ENCODE measurements at places on chromosomes 1 and 21.

DNA sequence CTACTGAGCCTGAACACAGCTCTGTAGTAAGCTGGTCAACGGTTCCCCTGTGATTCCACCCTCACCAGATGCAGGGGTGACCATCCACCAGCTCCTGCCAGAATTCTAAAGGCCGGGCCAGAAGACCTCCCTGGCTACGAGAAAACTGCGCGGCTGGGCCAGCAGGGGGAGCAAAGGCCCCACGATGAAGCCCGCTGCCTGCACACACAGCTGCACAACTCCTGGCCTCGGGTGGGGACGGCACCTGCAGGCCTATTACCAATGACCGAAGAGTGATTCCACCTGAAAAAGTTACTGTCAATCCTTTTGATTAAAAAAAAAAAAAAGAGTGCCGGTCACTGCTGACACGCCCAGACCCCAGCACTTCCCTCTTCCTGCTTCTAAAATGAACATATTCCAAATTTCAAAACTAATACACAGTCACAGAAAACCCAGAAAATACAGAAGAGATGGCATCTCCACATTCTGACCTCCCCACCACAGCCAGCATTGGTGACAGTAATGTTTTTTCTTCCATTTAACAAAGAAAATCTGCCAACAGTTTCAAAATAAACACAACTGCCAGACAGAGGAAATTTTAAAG, 49.8 kb upstream of the RIPK4 start:
- peak; percentile 81 for DNase-seq

DNA sequence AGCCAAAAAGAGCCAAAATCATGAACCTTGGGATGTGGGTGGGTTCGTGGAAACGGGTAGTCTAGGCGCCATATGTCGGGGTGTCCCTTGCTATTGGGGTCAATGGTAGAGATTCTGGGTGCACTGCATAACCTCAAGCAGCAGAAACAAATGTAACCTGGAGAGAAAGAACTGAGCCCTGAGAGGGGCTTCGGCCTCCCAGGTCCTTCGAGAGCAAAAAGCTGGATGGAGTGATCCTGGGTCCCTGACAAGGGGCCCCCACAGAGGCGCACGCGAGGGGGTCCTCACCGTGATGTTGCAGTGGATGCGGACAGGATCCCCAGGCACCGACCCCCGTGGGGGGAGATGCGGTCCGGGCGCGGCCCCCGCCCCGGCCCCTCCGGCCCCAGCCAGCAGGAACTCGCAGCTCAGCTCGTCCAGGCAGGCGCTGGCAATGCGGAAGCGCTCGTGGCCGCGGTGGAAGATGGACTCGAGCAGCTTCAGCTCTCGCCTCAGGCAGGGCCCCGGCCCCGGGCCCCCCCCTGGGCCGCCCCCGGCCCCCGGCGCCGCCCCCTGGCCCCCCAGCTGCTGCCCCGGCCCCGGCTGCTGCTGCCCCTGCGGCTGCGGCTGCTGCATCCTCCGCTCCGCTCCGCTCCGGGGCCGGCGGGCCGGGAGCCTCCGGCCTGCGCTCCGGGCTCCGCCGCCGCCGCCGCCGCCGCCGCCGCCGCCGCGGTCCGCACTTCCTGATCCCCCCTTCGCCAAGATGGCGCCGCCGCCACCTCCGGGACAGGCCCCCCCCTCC, at the start of gene UBE2Q1:
UBE2Q1 (minus strand) TSS at position 724 of the 781 bp plus-strand sequence; CDS start at position 615, 109 bp downstream.
- DNase-seq = no peak

DNA sequence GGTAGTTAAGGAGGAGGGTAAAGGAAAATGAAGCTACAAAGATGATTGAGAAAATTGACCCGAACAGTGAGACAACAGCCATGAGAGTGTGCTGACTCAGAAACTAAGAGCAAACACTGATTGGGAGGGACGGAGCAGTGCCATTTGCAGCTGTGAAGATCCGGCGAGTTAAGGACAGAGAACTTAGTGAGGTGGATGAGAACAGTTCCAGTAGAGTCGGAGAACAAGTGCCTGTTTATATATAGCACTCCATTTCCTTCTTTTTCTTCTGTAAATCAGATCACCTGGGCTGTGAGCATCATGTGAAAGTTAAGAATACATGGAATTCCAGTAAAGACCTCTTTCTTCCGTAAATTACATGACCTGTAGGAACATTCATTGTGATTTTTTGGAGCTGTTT, 145.7 kb downstream of the KCNK2 start:
- DNase-seq = no peak

GRCh38 chr1:220803401-220804201, 16.9 kb downstream of the MTARC1 start:
- DNase-seq = peak; percentile 74

DNA sequence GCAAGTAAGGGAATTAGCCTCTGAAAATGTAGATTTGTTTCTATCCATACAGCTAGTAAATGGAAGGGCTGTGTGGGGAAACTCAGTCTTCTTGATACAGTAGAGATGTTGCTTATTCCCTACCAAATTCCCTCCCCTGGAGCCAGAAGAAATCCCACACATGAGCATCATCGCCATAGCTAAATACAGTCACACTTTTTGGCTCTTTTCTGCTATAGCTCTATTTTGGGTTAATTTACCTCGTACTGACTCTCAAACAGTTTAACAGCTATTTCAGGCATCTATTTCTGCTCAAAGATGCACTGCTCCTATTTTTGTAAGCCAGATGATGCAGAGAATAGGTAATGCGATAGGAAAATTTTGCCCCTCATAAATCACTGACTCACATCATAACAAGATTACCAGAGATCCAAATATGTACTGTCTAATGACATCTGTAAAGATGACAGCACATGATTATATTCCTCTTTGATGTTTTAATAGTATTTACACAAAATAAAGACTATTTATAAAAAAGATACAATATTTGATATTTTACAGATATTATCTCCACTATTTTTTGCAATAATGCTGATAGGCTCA, 58.6 kb downstream of the XCL1 start:
- DNase-seq = no peak

- no peak for DNase-seq
These were observed 14.3 kb downstream of the GPR137B start for GRCh38 chr1:236156512-236157208.

GRCh38 chr1:208113011-208113410, 131.2 kb downstream of the PLXNA2 start:
- DNase-seq = no peak

- no peak for DNase-seq
These were observed 32.1 kb downstream of the TESK2 start for GRCh38 chr1:45458894-45459293.

- no peak for DNase-seq
These were observed 6.8 kb downstream of the SSU72 start for GRCh38 chr1:1567891-1568291.

DNA sequence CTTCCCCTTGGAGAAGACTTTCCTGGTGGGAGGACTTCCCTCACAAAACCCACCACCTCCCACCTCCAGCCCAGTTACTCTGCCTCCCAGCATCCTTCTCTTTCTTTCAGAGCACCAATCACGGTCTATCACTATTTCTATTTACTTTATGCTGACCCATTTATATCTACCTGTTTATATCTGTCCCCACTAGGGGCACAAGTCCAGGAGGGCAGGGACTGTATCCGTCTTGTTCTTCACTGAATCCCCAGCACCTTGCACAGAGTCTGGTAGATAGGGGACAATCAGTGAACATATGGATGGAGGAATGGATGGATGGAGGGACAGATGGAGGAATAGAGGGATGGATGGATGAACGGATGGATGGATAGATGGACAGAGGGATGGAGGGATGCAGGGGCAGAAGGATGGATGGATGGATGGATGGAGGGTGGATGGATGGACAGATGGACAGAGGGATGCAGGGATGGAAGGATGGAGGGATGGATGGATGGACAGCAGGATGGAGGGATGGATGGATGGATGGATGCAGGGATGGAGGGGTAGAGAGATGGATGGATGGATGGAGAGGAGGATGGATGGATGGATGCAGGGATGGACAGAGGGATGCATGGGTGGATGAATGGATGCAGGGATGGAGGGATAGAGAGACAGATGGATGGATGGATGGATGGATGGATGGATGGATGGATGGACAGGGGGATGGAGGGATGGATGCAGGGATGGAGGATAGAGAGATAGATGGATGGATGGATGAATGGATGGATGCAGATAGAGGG, 5.5 kb downstream of the C1QB start:
- DNase-seq = no peak

DNA sequence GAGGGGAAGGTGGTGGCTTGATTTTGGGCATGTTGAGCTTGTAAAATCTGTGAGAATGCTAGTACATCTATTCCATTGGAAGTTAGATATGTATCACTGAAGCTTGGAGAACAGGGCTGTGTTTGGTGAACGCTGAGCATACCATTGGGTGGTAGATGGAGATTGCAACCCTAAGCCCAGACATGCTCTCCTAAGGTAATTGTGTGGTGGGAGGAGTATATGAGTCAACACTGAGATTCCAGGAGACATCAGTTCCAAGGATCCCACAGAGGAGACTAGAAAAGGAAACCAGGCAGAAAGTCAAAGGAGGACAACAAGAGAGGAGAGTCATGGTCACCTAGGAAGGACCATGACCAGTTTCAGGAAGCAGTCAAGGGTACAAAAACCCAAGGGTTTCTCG, 60.4 kb downstream of the KIF21B start:
- DNase-seq = no peak

Measured in foreskin fibroblast (primary cell).